ENCODE measurements at places on chromosomes 12 and 14.
A peak's percentile ranks its signal among the peaks of the same experiment; 100 is the strongest.

GRCh38 chr14:68499451-68499850 is 293.4 kb downstream of the ZFP36L1 start:
- DNase-seq: no peak

DNA sequence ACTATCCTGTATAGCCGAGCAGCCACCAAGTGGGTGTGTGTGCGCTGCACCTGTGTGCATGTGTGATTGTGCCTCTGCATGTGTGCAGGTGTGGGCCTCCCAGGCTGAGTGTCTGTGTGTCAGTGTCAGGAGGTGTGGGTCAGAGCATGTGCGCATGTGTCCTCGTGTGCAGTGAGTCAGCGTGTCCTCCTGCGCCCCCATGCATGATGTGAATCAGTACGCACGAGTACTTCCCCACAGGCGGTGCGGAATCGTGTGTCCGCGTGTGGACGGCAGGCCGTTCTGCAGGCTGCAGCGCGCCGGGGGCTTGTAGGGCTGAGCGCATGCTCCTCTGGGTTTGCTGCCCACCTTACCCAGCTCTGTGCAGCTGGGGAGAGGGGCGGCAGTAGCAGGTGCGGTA is 34.2 kb downstream of the DTX1 start:
- no peak for DNase-seq

GRCh38 chr12:96033549-96034389 is 1.6 kb downstream of the LTA4H start:
- DNase-seq: no peak

DNA sequence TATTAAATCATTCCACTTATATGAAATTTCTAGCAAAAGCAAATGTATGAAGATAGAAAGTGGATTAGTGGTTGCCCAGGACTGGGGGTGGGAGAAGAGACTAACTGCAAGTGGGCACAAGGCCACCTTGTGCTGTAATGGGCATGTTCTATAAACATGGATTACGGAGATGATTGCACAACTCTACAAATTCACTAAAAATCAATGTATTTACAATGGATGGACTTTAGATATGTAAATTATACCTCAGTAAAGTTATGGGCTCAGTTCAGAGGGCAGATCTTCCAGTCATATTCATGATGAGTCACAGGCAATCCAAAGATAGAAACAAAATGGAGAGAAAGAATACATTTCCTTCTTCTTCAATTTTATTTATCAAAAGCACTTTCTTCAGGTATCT is 173.9 kb downstream of the NDUFA12 start:
- no peak for DNase-seq

DNA sequence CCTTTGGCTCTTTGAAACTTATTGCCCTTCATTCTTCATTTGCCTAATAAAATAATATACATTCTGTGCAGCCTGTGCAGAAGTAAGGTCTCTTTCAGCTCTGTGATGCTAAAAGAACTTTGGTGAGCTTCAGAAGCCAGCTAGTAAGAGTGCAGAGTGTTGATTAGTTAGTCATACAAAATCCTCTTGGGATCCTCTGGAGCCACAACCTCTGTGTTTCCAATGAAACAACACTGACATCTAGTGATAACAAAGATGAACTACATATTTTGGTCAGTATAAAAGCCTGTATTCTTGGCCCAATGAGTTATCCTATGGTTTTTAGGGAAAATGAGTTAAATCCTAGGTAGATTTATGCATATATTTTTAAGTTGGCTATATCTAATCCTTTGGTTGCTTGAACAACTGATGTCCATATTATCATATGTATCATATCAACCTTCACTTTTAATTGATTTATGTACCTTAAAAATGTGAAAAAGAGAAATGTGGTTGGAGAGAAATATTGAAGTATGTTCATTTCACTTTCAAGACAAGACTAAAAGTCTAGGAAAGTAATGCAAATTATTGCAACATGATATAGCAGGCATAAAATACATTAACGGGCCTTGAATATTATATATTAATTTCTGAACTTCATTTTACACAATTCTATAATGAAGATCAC is 158.4 kb downstream of the KLHL28 start:
- DNase-seq: peak; percentile 78
